Left ventricle myocardium inferior (tissue), 1 donor: ENCODE measurements at places on chromosomes 5 and 9.

DNA sequence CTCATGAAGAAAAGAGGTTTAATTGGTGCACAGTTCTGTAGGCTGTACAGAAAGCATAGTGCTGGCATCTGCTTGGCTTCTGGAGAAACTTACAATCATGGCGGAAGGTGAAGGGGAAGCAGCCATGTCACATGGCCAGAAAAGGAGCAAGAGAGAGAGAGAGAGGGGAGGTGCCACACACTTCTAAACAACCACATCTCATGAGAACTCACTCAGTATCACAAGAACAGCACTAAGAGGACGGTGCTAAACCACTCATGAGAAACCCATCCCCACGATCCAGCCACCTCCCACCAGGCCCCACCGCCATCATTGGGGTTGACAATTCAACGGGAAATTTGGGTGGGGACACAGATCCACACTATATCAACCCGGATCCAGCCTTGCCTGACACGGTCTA, 28.8 kb upstream of the IER5L start:
- no peak for DNase-seq
- no peak overlapping the region for H3K4me3 ChIP-seq

GRCh38 chr5:139670369-139671095, 22.4 kb downstream of the CXXC5 start:
- H3K4me3 ChIP-seq = peak overlapping the region; percentile 62
- H3K4me1 ChIP-seq = peaks cover 97% of the 10 kb centered on the region
- no peaks in the 10 kb centered on the region for H3K27me3 ChIP-seq
- H3K27ac ChIP-seq = peak overlapping the region; percentile 91
- H3K36me3 ChIP-seq = no peaks in the 10 kb centered on the region

DNA sequence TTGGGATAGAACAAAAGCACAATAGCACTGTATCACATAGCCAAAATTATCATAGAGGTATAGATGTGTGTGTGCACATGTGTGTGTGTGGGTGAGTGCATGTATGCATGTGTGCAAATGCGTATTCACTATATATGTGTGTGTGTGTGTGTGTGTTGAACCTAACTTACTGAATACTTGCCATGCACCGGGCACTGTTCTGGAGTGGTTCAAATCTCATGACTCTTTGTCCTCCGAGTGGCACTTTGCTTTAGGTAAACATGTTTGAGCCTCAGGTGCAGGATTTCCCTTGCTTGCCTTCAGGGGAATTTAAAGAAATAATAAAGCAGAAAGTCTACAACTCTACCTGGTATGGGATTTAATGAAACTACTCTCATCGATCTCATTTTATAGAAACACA, 183.5 kb upstream of the GDNF start:
- H3K27me3 ChIP-seq = no peaks in the 10 kb centered on the region
- no peak overlapping the region for H3K4me3 ChIP-seq
- H3K36me3 ChIP-seq = no peaks in the 10 kb centered on the region
- no peak overlapping the region for H3K27ac ChIP-seq

GRCh38 chr9:107989099-107989498, 499.5 kb upstream of the KLF4 start:
- no peak for DNase-seq
- H3K36me3 ChIP-seq = no peaks in the 10 kb centered on the region
- peak overlapping the region; percentile 12 for H3K27ac ChIP-seq
- no peak overlapping the region for H3K4me3 ChIP-seq

- H3K4me3 ChIP-seq = no peak overlapping the region
- H3K27ac ChIP-seq = no peak overlapping the region
- H3K27me3 ChIP-seq = peaks cover 7% of the 10 kb centered on the region
- DNase-seq = no peak
- peaks cover 10% of the 10 kb centered on the region for H3K36me3 ChIP-seq
Observed at GRCh38 chr5:179119415-179120170, 59.4 kb downstream of the ZNF354C start.

GRCh38 chr9:81823672-81824554, 104.3 kb upstream of the SPATA31D4 start:
- H3K27ac ChIP-seq = no peak overlapping the region
- H3K27me3 ChIP-seq = peaks cover 67% of the 10 kb centered on the region
- no peak overlapping the region for H3K4me3 ChIP-seq
- DNase-seq = no peak
- H3K36me3 ChIP-seq = no peaks in the 10 kb centered on the region
- peaks cover 23% of the 10 kb centered on the region for H3K4me1 ChIP-seq

DNA sequence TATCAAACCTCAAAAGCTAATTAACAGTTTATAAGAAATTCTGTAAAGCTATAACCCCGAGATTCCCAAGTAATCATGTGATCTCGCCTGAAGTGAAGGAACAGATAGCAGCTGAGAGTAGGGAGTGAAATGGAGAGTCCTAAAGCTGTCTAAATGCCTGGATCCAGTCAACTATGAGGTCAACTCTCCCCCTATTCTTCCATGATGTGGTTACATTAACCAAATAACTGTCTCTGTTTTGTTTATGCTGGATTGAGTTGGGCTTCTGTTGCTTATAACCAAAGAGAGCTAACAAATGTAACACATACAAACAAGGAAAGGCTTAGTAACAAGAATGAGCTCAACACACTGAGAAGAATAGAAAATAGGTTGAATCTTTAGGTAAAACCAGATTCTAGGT, 41.6 kb downstream of the GKAP1 start:
- no peak overlapping the region for H3K27ac ChIP-seq
- H3K4me3 ChIP-seq = no peak overlapping the region
- H3K27me3 ChIP-seq = no peaks in the 10 kb centered on the region
- peaks cover 6% of the 10 kb centered on the region for H3K36me3 ChIP-seq

GRCh38 chr9:133600739-133601138, 8.4 kb downstream of the FAM163B start:
- no peaks in the 10 kb centered on the region for H3K36me3 ChIP-seq
- peaks cover 52% of the 10 kb centered on the region for H3K27me3 ChIP-seq
- H3K27ac ChIP-seq = no peak overlapping the region
- H3K4me3 ChIP-seq = no peak overlapping the region

DNA sequence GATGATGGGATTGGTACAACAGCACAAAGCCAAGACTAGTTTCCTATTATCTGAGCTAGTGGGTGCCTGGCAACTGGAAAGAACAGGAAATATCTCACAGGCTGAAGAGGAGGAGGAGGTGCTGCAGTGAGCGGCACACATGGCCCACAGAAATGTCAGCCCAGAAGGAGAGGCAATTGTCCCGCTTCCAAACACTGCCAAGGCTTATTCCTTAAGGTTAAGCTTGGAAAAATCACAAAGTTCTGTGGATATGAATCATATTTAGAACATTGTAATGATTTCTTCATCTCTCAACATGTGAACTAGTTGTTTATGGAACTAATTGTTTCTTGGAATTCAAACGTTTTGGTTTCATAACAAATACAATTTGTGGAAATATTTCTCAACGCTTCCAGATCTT, 1019.5 kb upstream of the SEMA6A start:
- no peaks in the 10 kb centered on the region for H3K36me3 ChIP-seq
- no peaks in the 10 kb centered on the region for H3K4me1 ChIP-seq
- H3K4me3 ChIP-seq = no peak overlapping the region
- H3K27me3 ChIP-seq = no peaks in the 10 kb centered on the region

DNA sequence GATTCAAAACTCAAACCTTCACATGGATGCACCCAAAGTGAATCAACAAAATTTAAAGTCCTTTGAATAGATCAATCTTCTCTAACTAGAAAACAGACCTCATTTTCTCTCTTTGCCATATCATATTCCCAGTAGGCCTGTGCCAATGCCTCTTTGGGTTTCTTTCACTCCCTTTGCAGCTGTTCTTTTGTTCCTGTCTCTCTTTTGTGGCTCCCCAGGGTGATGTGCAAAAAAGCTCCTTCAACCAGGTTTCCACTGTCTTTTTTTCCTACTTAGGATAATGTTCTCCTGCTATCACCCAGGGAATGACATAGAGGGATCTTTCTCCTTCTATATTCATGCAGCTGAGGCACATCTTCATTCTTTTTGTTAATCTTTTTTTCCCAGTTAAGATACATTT, 54.6 kb downstream of the MARCHF3 start:
- H3K36me3 ChIP-seq = no peaks in the 10 kb centered on the region
- peaks cover 56% of the 10 kb centered on the region for H3K4me1 ChIP-seq
- no peaks in the 10 kb centered on the region for H3K27me3 ChIP-seq
- H3K27ac ChIP-seq = no peak overlapping the region
- no peak overlapping the region for H3K4me3 ChIP-seq

DNA sequence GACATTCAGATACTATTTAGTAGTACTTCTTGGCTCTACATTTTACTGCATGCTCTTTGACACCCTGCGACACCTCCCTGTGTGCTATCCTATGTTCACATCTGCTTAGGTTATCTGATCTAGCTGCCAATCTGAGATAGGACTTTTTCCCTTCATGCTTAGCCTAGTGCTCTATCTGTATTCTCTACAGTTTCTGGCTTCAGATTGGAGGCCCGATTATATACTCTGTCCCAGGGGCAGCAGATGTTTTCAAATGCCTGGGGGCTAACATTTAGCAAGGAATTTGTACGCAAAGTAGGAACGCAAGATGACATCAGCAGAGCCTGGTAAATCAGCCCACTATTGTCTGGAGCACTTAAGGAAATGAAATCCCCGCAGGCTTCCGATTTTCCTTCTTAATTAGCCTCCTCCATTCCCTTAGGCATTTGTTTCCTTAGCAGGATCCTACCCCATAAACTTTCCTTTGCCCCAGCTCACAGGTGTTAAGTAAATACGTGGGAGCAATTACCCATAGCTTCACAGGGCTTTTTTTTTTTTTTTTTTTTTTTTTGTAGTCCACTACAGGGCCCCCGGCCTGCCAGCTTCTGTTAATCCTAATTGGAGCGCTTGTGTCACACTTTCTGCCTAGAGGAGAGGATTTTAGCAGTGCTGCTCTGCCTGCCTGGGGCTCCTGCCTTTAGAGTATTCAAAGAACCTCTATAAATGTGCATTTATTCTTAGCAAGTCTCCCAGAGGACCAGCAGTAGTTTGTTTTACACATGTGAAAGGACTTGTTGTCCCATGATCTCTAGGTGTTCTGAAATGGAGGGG, 61.1 kb upstream of the LPAR1 start:
- peaks cover 1% of the 10 kb centered on the region for H3K27me3 ChIP-seq
- no peak for DNase-seq
- H3K4me1 ChIP-seq = peaks cover 7% of the 10 kb centered on the region
- no peak overlapping the region for H3K4me3 ChIP-seq

- H3K4me1 ChIP-seq = no peaks in the 10 kb centered on the region
- H3K4me3 ChIP-seq = no peak overlapping the region
- no peak overlapping the region for H3K27ac ChIP-seq
- H3K36me3 ChIP-seq = no peaks in the 10 kb centered on the region
- no peak for DNase-seq
Observed at GRCh38 chr5:116923344-116923743, 348.7 kb upstream of the SEMA6A start.

- H3K27ac ChIP-seq = peak overlapping the region; percentile 4
- no peaks in the 10 kb centered on the region for H3K27me3 ChIP-seq
- no peak overlapping the region for H3K4me3 ChIP-seq
- H3K4me1 ChIP-seq = peaks cover 49% of the 10 kb centered on the region
Observed at GRCh38 chr9:130606887-130607600, 27.7 kb downstream of the FUBP3 start.

DNA sequence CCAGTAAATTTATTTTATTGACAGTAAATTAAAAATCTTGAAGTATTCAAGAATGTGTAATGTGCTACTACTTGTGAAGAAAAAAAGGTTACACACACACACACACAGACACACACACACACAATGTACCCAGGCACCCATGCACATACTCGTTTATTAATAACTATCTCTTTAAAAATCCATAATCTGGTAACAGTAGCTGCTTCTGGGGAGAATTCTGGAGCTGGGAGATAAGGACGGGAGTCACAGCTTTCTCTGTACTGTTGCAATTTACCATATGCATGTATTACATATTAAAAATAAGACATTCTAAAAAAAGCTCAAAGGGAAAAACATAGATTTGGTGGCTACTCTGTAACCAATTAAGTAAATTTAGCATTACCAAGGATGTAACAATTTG, 7.9 kb upstream of the C1QTNF2 start:
- peaks cover 7% of the 10 kb centered on the region for H3K4me1 ChIP-seq
- H3K4me3 ChIP-seq = no peak overlapping the region
- no peak for DNase-seq
- no peak overlapping the region for H3K27ac ChIP-seq
- H3K27me3 ChIP-seq = no peaks in the 10 kb centered on the region

- peak overlapping the region; percentile 82 for H3K27ac ChIP-seq
- H3K4me1 ChIP-seq = peaks cover 45% of the 10 kb centered on the region
- H3K27me3 ChIP-seq = no peaks in the 10 kb centered on the region
- H3K36me3 ChIP-seq = peaks cover 6% of the 10 kb centered on the region
- peak; percentile 65 for DNase-seq
- H3K4me3 ChIP-seq = peak overlapping the region; percentile 21
Observed at GRCh38 chr5:10724781-10725507, 36.1 kb downstream of the DAP start.

DNA sequence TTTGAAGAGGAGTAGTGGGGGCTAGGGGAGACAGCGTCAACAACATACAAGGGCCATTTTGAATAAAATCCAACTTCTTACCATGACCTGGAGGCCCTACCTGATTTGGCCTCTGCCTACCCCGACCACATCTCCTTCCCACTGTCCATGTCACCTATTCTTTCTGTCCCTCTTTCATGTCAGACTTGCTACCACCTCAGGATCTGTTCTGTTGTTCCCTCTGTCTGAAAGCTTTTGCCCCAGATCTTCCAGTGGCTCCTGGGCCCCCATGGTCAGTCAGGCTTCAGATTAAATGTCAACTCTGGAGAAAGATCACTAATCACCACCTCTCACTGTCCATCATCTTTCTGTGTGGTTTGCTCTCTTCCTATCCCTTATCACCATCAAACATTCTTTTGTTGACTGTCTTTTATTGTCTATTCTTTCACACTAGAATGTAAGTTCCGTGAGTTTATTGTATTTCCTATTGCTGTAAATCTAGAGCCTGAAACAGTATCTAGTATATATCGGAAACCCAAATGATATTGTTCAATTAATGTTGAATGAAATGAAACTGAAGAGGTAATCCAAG, 31.2 kb upstream of the APC start:
- H3K27ac ChIP-seq = peak overlapping the region; percentile 97
- H3K36me3 ChIP-seq = no peaks in the 10 kb centered on the region
- H3K27me3 ChIP-seq = no peaks in the 10 kb centered on the region
- peaks cover 60% of the 10 kb centered on the region for H3K4me1 ChIP-seq

- peak overlapping the region; percentile 44 for H3K27ac ChIP-seq
- peaks cover 30% of the 10 kb centered on the region for H3K4me1 ChIP-seq
Observed at GRCh38 chr9:114149765-114150340, 5.5 kb upstream of the COL27A1 start.

- peaks cover 40% of the 10 kb centered on the region for H3K4me1 ChIP-seq
- peak overlapping the region; percentile 4 for H3K27ac ChIP-seq
- DNase-seq = no peak
- H3K36me3 ChIP-seq = peaks cover 23% of the 10 kb centered on the region
- H3K4me3 ChIP-seq = no peak overlapping the region
- no peaks in the 10 kb centered on the region for H3K27me3 ChIP-seq
Observed at GRCh38 chr5:142918959-142919635, 148.9 kb downstream of the ARHGAP26 start.

- no peak overlapping the region for H3K27ac ChIP-seq
- H3K27me3 ChIP-seq = no peaks in the 10 kb centered on the region
- H3K4me1 ChIP-seq = no peaks in the 10 kb centered on the region
- DNase-seq = no peak
- no peak overlapping the region for H3K4me3 ChIP-seq
Observed at GRCh38 chr9:117936185-117937130, 232.3 kb downstream of the TLR4 start.

- no peak overlapping the region for H3K4me3 ChIP-seq
- no peaks in the 10 kb centered on the region for H3K4me1 ChIP-seq
- H3K27me3 ChIP-seq = no peaks in the 10 kb centered on the region
- no peak overlapping the region for H3K27ac ChIP-seq
- no peaks in the 10 kb centered on the region for H3K36me3 ChIP-seq
Observed at GRCh38 chr5:54103871-54104270, 206.5 kb downstream of the ARL15 start.

GRCh38 chr5:159668556-159668955, 247.7 kb upstream of the ADRA1B start:
- no peaks in the 10 kb centered on the region for H3K27me3 ChIP-seq
- no peaks in the 10 kb centered on the region for H3K4me1 ChIP-seq
- no peaks in the 10 kb centered on the region for H3K36me3 ChIP-seq
- H3K4me3 ChIP-seq = no peak overlapping the region
- no peak overlapping the region for H3K27ac ChIP-seq
